ENCODE measurements at places on chromosomes 2 and 18.

DNA sequence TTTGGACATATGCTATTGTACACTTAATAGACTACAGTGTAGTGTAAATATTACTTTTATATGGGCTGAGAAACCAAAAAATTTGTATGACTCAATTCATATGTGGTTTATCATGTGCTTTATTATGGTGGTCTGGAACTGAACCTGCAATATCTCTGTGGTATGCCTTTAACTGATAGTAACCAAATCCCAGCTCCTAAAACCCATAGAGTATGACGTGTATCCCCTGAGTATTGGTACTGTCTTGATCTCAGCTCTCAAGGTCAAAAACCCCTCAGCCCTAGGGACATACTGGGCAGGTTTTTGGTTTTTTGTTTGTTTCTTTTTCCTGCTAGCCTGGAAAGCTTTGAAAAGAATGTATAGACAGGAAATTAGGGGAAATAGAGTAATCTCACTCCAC, 42.2 kb upstream of the ARHGAP15 start:
- no peak for DNase-seq

- DNase-seq = no peak
Measured at GRCh38 chr2:143345887-143346787, 216.9 kb downstream of the ARHGAP15 start.

DNA sequence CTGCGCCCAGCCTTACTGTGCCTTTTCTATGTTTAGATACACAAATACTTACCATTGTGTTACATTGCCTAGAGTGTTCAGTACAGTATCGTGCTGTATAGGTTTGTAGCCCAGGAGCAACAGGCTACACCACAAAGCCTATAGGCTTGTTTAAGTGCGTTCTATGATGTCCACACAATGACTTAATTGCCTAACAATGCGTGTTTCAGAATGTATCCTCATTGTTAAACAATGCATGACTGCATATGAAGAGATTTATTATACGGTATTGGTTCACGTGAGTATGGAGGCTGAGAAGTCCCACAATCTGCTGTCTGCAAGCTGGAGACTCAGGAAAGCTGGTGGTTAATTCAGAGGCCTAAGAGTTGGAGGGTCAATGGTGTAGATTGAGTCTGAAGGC, 46.1 kb upstream of the MGAT4A start:
- no peak for DNase-seq

DNA sequence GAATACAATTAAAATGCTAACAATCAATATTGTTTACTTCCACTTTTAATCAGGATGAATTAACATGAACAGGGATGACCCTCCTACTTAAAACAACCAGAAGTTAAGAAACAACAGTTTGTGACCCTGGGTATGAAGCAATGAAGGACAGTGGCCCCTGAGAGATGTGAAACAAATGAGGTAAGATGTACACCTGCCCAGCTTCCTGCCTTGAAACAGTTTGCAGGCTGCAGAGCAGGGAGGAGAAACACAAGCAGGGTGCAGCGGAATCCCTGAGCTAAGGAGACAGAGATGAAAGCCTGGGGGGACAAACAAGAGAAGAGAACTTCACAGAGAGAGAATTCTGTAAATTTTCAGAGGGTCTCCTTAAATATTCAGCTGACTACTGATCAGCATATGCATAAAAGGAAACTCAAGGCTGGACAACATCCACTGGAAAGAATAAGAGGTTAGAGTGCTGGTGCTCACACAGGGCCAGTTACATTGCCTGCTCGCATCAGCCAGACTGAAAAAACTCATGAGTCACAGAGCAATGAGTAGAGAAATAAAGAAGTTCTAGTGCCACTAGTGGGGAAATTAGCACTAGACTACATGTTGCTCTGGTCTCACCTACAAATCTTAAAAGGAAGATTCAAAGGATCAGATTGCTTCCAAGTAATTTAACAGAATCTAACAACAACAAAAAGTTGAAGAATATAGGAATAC, 106.4 kb downstream of the PID1 start:
- no peak for DNase-seq

- no peak for DNase-seq
Measured at GRCh38 chr2:222311319-222311977, 12.7 kb upstream of the PAX3 start.
